ENCODE measurements at places on chromosomes 5 and 9. TPM values are rescaled to one million over a fixed set of nuclear protein-coding genes. Genes with fewer than 3 reads are reported as not detected.

Gene IL7R
- total RNA-seq = 69.7 TPM

Gene MAP1B
- 386 TPM for total RNA-seq

Gene CBY3
- total RNA-seq = not detected

Gene SERINC5
- total RNA-seq = 35.6 TPM

Gene IFNA2
- total RNA-seq = not detected

Gene REEP2
- total RNA-seq = 6.1 TPM

Gene KCTD16
- 0.25 TPM for total RNA-seq

Gene MOCS2
- total RNA-seq = 33.1 TPM

Gene SH3TC2
- 2.0 TPM for total RNA-seq

Gene FOXB2
- total RNA-seq = not detected

Gene FOXD4L3
- total RNA-seq = 0.49 TPM

Gene FAM153A
- total RNA-seq = 4.2 TPM

Gene NR3C1
- total RNA-seq = 46.7 TPM

DNA sequence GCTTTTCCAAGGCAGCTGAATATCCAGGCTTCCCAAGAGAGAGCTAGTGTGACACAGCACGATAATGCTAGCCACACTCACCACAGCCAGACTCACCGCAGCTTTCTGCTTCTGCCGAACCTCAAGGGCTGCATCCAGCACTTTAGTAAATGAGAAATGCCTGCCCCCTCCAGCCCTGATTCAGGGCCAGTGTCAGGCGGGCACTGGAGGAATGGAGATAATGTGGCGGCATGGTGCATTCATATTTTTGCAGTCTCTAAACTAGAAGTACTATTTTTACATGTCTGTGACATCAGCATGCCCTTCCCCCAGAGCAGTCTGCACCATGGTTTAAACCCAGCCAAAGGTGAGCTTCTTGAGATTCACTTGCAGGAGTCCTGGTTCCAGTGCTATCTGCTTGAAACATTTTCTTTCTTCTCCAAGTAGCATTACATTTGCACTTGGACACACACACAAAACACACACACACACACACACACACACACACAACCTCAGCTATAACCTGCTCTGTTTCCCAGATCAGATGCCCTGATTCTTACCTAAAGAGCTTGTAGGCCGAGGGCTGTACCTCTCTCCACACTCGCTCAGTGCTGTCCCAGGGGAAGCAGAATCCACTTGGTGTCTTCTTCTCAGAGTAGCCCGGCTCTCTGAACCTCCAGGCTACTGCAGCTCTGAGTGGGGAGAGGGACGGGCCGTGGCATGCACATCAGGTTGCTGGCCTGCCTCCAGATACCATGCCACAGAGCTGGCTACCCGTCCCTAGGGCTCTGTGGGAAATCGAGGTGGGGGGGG, at the start of gene FGF1:
FGF1 (minus strand) TSS at position 673 of the 792 bp plus-strand sequence. CDS start 71,963 bp downstream, outside the sequence.
- no peaks in the 10 kb centered on the region for H3K27me3 ChIP-seq
- peaks cover 20% of the 10 kb centered on the region for H3K4me1 ChIP-seq
- no peaks in the 10 kb centered on the region for H3K36me3 ChIP-seq
- H3K27ac ChIP-seq = no peak within 1 kb of the TSS

DNA sequence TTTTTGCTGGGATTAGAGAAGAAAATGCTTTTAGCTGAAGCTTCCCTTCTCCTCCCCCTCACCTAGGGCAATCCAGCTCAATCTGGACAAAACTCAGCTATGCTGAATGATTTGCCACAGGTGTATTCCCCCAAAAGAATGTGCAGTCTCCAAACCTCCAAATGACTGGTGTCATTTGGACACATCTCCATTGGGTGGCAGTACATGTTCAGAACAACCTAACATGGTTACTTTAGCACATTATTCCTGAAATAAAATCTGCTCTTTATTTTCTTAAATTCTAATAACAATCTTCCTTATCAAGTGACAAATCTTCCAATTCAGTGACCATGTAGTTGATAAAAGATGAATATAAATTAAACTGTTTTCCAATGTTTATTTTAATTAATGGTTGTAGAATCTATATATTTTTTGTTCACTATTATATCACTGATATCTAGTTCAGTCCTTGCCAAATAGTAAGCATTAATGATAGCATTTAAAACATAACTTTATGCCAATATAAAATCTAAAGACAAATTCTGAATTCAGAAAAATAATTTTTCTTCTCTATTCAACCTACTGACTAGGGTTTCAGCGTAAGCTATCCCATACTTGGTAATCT, 61.3 kb upstream of the MOCS2 start:
- no peak overlapping the region for H3K4me3 ChIP-seq
- no peaks in the 10 kb centered on the region for H3K36me3 ChIP-seq
- no peaks in the 10 kb centered on the region for H3K4me1 ChIP-seq
- no peak for DNase-seq

DNA sequence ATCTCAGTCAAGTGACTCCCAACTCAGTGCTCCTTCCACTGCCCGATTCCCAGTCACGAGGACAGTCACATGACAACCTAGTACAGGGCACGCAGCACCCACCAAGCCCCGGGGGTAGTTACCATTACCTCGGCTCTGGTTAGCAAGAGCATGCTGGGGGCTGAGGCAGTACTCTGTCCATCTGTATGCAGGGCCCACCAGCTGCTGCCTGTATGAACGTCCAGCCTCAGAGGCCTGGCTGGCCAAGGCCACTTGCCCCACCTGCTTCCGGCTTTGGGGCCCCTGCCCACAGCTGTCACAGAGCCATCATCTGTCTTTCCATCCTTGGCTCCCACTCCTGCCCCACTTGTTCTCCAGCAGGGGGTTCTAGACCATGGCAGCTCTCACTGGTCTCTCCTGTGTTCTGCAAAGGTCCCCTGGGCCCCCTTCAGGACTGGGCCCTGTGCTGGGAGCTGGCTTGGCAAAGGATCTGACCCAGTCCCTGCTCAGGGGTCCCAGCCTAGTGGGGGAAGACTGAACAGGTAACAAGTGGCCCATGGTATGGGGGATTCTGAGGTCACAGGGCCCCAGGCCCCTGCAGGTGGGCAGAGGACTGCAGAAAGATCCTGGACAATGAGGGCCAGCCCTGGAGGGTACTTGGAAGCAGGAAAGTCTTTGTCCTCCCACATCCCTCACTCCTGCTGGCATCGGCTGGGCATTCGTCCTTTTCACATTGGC, 3.3 kb downstream of the RPL35 start:
- DNase-seq = peak; percentile 85
- H3K4me3 ChIP-seq = no peak overlapping the region
- H3K27ac ChIP-seq = no peak overlapping the region
- peaks cover 40% of the 10 kb centered on the region for H3K36me3 ChIP-seq
- H3K27me3 ChIP-seq = no peaks in the 10 kb centered on the region
- peaks cover 40% of the 10 kb centered on the region for H3K4me1 ChIP-seq

DNA sequence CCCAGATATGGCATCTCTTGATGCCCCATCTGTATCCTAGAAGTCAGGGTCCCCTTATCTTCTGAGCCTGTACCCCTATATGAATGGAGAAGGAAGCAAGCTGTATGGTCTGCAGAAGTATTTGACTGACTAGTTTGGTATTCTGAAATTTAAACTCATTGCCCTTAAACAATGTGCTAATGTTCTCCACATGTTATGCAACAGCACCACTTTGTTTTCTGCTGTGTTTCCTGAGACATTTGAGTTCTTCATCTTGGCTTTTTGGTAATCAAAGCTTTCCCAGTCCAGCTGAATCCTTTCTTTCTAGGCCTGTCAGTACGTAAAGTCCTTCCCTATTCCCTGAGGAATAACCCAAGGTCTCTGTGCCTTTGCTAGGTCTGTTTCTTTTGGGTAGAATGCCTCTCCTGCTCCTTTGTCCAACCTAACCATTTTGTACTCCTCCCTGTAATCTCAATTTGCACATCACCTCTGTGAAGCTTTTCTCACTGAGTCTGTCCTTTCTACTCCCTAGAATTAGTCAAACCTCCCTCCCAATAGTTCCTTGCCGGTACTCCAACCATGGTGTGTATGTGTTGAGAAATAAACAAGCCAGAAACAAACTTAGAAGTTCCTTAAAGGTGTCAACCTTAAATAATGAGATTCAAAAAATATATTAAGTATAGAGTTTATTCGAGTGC, 72.1 kb upstream of the HSPB3 start:
- no peaks in the 10 kb centered on the region for H3K36me3 ChIP-seq
- H3K27me3 ChIP-seq = no peaks in the 10 kb centered on the region
- no peak overlapping the region for H3K27ac ChIP-seq
- H3K4me1 ChIP-seq = peaks cover 7% of the 10 kb centered on the region

GRCh38 chr5:178312880-178313282, 80.3 kb upstream of the PHYKPL start:
- H3K27ac ChIP-seq = peak overlapping the region; percentile 51
- H3K4me1 ChIP-seq = peaks cover 9% of the 10 kb centered on the region
- no peak overlapping the region for H3K4me3 ChIP-seq
- no peaks in the 10 kb centered on the region for H3K36me3 ChIP-seq

GRCh38 chr5:133489632-133490031, 122.7 kb downstream of the FSTL4 start:
- H3K27me3 ChIP-seq = no peaks in the 10 kb centered on the region
- H3K4me1 ChIP-seq = no peaks in the 10 kb centered on the region
- DNase-seq = no peak
- no peak overlapping the region for H3K27ac ChIP-seq
- H3K4me3 ChIP-seq = no peak overlapping the region

GRCh38 chr5:96838201-96839070, 30.7 kb upstream of the ERAP1 start:
- DNase-seq = no peak
- H3K4me3 ChIP-seq = no peak overlapping the region
- H3K36me3 ChIP-seq = no peaks in the 10 kb centered on the region
- no peaks in the 10 kb centered on the region for H3K4me1 ChIP-seq

DNA sequence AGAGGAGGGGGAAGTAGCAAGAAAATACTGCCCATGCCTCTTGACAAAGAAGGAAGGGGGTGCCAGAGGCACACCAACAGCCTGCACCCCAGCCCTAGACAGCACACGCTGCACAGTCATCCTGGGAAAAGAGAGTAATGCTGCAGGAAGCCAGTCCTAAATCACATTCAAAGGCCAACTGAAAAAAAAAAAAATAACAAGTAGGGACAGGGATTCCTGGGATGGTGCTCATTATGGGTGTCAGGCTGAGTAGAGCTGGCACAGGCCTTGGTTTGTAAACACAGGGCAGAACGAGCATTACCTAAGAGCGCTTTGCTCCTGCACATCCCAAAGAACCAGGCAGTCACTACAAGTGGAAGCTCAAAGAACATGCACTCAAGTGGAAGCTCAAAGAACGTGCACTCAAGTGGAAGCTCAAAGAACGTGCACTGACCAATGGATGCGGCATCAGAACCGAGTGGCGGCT, 7.8 kb downstream of the RAPGEF1 start:
- no peaks in the 10 kb centered on the region for H3K27me3 ChIP-seq
- peak overlapping the region; percentile 64 for H3K27ac ChIP-seq
- peaks cover 5% of the 10 kb centered on the region for H3K36me3 ChIP-seq
- peaks cover 98% of the 10 kb centered on the region for H3K4me1 ChIP-seq
- no peak for DNase-seq
- no peak overlapping the region for H3K4me3 ChIP-seq

GRCh38 chr5:139131062-139131461, 67.1 kb downstream of the SIL1 start:
- H3K4me3 ChIP-seq = peak overlapping the region; percentile 34
- H3K27me3 ChIP-seq = no peaks in the 10 kb centered on the region
- H3K36me3 ChIP-seq = no peaks in the 10 kb centered on the region

DNA sequence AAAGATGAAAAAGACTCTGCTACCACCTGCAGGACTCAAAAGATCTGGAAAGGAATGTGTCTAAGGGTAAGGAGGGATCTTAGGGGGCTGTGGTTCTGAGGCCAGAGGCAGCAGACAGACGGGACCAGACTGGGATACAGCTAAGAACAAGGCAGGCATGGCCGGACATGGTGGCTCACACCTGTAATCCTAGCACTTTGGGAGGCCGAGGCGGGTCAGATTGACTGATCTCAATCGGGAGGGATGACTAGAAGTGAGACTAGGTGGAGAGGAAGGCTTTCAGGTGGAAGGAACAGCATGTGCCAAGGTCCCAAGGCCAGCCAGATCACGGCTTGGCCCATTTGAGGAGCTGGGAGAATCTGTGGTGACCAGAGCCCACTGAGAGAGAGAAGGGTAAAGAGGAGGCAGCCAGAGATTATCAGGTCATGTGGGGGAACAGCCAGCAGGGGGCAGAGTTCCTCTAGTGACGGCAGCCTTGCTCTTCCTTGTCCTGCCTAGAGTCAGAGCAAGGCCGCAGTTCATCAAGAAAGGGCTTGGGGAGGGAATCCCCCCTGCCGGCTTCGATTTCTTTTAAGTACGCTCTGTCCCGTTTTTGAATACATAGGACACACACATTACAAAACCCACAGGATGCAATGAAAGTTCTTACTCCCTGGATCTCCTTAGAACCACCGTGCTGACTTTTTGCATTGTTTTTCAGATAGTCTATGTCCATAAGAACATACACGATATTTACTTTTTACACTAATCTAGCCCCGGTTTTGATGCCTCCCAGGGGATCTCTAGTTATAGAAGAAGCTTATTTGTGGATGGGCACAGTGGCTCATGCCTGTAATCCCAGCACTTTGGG, 2.6 kb upstream of the OLFML2A start:
- peaks cover 51% of the 10 kb centered on the region for H3K4me1 ChIP-seq
- no peak overlapping the region for H3K4me3 ChIP-seq
- DNase-seq = no peak
- H3K27ac ChIP-seq = no peak overlapping the region
- no peaks in the 10 kb centered on the region for H3K36me3 ChIP-seq

GRCh38 chr9:137430723-137431415, 7.7 kb downstream of the NOXA1 start:
- DNase-seq = no peak
- no peak overlapping the region for H3K4me3 ChIP-seq
- no peaks in the 10 kb centered on the region for H3K27me3 ChIP-seq

GRCh38 chr5:60195083-60195482, 301.6 kb upstream of the PDE4D start:
- no peak for DNase-seq
- no peaks in the 10 kb centered on the region for H3K27me3 ChIP-seq
- H3K27ac ChIP-seq = no peak overlapping the region

GRCh38 chr9:125472926-125473701, 211.5 kb downstream of the GAPVD1 start:
- peaks cover 32% of the 10 kb centered on the region for H3K4me1 ChIP-seq
- DNase-seq = no peak
- no peaks in the 10 kb centered on the region for H3K36me3 ChIP-seq
- H3K27me3 ChIP-seq = no peaks in the 10 kb centered on the region
- peak overlapping the region; percentile 69 for H3K27ac ChIP-seq
- no peak overlapping the region for H3K4me3 ChIP-seq

- DNase-seq = no peak
- H3K4me3 ChIP-seq = peak overlapping the region; percentile 97
- H3K27me3 ChIP-seq = no peaks in the 10 kb centered on the region
- no peak overlapping the region for H3K27ac ChIP-seq
- peaks cover 32% of the 10 kb centered on the region for H3K4me1 ChIP-seq
- no peaks in the 10 kb centered on the region for H3K36me3 ChIP-seq
These were observed 1.5 kb downstream of the ZCCHC7 start for GRCh38 chr9:37121881-37122280.

- H3K4me3 ChIP-seq = no peak overlapping the region
- H3K27ac ChIP-seq = no peak overlapping the region
- no peak for DNase-seq
- H3K27me3 ChIP-seq = no peaks in the 10 kb centered on the region
These were observed 16.4 kb upstream of the RNF180 start for GRCh38 chr5:64149268-64149667.

GRCh38 chr5:68253624-68254585, 38.3 kb downstream of the PIK3R1 start:
- H3K27me3 ChIP-seq = no peaks in the 10 kb centered on the region
- H3K36me3 ChIP-seq = no peaks in the 10 kb centered on the region
- no peak overlapping the region for H3K4me3 ChIP-seq
- peak overlapping the region; percentile 72 for H3K27ac ChIP-seq

- no peak for DNase-seq
- H3K27ac ChIP-seq = no peak overlapping the region
- no peaks in the 10 kb centered on the region for H3K4me1 ChIP-seq
- H3K27me3 ChIP-seq = no peaks in the 10 kb centered on the region
These were observed 158.8 kb downstream of the DEPDC1B start for GRCh38 chr5:60540856-60541805.

Data from vagina (tissue), 2 donors.